Memory B cell (primary cell): ENCODE measurements at places on chromosomes 6 and 20.

DNA sequence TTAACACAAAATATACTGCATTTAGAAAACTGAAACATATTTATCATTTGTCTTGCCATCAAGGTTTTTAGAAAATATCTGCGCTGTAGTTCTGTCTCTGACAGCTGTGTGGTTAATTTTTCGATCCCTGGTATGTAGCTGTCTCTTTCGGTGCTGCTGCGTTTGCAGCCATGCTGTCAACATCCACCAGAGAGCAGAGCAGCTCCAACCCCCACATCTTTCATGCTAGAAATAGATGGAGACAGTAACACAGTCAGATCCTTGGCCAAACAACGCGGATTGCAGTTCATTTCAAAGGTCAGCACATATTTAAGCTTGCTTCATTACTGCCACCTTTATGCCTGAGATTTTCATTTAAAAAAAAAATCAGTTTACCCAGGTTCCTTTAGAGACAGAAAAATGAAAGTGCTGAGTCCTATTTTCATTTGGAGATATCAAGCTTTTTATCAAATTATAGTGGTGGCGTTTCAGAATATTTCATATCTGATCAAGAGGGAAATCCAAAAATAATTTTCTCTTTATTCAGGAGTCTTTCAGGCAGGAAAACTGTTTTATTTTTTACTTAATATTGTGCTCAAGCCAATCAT, 157.7 kb upstream of the MMS22L start:
- H3K27ac ChIP-seq: no peak overlapping the region
- no peak for DNase-seq
- H3K4me1 ChIP-seq: no peaks in the 10 kb centered on the region
- no peaks in the 10 kb centered on the region for H3K36me3 ChIP-seq
- no peaks in the 10 kb centered on the region for H3K27me3 ChIP-seq

DNA sequence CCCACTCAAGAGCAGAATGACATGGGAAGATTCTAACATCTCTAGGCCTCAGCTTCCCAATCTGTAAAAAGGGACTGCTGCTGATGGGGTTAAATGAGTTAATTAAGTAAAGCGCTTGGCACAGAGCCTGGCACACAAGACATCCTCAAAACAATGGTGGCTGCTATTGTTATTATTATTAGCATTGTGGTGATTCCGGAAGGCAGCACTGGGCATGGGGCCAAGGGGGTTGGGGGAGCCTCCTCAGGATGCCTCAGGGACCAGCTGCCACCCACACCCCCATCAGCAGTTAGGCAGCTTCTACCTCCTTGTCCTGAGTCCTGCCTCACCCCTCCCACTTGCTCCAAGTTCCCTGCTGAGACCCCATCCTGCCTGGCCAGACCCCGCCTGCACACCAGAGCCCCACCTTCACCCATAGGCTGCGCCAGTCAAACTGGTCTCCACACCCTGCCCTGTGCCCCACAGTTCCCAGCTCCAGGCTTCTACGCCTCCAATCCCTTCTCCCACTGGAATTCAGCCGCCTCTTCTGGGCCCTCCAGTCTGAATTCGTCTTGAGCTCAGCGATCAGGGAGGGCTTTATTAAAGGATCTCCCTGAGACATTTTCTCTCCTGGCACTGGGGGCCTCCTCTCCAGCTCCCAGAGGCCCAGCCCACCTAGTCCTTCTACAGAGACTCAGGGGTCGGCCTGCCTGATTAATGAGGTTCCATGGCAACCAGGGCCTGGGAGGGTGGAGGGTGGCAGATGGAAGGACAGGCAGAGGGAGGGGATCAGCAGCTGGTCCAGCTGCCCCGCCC, 1.5 kb downstream of the E2F1 start:
- peak overlapping the region; percentile 82 for H3K27ac ChIP-seq
- no peaks in the 10 kb centered on the region for H3K36me3 ChIP-seq
- H3K4me3 ChIP-seq: peak overlapping the region; percentile 86
- peaks cover 26% of the 10 kb centered on the region for H3K4me1 ChIP-seq
- H3K27me3 ChIP-seq: no peaks in the 10 kb centered on the region

DNA sequence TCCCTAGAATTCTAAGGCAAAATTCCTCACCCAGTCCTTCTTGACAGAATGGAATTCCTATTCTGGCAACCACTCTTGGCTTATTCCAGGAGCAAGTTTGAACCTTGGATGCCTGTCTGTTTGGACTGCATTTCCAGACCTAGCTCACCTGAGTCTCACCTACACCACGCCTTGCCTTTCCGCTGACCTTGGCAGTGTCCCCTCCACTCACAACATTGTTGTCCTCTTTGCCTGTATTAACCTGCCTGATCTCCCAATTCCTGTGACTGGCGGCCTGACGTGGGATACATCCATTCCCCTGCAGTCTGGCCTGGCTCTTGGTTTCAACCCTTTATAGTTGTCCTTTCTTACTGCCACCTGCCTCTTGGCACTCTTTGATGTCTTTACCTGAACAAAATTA, 281.4 kb upstream of the SOX4 start:
- H3K27ac ChIP-seq: no peak overlapping the region

GRCh38 chr20:5513975-5514516, 197.3 kb upstream of the PROKR2 start:
- no peaks in the 10 kb centered on the region for H3K27me3 ChIP-seq
- peaks cover 2% of the 10 kb centered on the region for H3K36me3 ChIP-seq
